Mesothelial cell of epicardium (in vitro differentiated cells): ENCODE measurements at places on chromosomes 2 and 18.
A peak's percentile ranks its signal among the peaks of the same experiment; 100 is the strongest.

GRCh38 chr2:73156539-73157124 lies 43.9 kb upstream of the RAB11FIP5 start:
- DNase-seq: peak; percentile 53

GRCh38 chr2:106292627-106293026 lies 98.5 kb upstream of the UXS1 start:
- no peak for DNase-seq

GRCh38 chr2:86700690-86701089 lies 19.4 kb upstream of the RMND5A start:
- no peak for DNase-seq

GRCh38 chr2:101032084-101032776 lies 30.1 kb downstream of the RPL31 start:
- DNase-seq: no peak

GRCh38 chr18:56256659-56257058 lies 381.7 kb downstream of the TXNL1 start:
- DNase-seq: no peak

DNA sequence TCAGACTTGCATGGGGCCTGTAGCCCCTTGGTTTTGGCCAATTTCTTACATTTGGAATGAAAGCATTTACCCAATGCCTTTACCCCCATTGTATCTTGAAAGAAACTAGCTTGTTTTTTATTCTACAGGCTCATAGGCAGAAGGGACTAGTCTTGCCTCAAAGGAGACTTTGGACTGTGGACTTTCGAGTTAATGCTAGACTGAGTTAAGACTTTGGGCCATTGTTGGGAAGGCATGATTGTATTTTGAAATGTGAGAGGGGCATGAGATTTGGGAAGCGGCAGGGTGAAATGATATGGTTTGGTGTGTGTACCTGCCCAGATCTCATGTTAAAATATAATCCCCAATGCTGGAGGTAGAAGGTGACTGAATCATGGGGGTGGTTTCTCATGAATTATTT lies 13.4 kb upstream of the WDR75 start:
- DNase-seq: no peak
